ENCODE measurements at places on chromosomes 3 and 15.

DNA sequence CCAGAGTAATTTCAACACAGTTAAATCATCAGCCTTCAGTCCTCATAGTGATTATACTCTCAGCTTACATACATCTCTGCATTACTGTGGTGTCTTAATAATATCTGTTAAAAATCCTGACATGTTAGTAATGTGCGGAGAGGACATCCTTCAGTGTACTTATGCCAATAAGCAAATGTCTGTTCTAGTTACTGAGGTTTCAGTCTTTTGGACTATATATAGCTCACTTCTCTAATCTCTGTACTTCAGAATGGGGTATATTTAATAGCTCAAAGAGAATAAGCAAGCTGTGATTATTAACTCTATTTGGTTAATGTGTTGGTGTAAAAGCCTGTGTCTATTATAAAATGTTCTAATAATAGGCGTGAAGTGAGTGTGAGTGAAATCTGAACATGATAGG, 28.9 kb upstream of the OSTN start:
- no peak for DNase-seq

DNA sequence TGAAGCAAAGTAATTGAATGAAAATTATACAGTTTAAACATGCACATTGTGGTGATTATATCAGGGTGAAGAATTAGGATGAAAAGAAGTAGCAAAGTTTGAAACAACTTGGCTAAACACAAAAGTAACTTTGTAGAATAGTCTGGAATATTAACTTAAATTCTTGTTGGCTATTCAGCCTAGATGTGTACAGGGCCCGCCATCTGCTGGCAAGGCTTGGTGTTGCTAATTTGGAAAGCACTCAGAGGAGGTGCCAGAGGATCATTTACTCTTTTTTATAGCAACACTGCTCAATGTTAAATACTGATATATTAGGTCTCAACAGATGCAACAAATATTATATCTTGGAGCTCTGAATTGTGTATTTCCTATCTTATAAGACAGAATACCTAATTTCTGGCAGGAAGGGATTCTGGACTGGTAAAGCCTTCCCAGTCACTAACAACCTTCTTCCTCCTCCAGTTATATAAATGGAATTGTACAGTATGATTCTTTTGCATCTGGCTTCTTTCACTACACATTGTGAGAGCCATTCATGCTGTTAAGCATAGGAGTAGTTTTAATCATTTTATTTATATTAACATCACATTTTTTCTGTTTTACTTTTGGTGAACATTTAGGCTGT, 36.1 kb downstream of the TTC23 start:
- DNase-seq = peak; percentile 69

GRCh38 chr15:66312144-66312543, 18.8 kb downstream of the DIS3L start:
- no peak for DNase-seq

GRCh38 chr15:61715082-61715481, 345.2 kb downstream of the VPS13C start:
- no peak for DNase-seq

DNA sequence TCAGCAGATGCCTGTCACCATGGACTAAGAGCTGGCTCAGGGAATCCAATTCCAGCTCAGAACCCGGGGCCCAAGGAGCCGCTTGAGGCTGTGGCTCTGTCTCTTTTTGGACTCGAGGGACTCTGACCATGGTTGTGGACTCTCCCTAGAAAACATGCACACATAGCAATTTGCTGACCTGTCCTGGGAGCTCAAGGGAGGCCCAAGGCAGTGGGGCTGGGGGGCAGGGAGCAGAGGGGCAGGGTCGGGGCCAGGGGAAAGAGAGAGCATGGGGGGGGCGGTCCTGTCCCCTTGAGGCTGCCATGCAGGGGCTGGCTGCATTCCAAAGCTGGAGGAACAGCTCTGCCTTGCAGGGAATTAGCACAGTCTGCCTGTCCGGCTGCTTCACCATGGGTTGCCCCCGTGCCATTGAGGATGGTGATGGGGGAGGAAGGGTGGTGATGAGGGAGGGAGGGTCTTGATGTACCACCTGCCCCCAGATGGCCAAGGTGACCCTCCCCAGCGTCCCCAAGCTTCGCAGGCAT, 190.1 kb downstream of the GOLGA6L6 start:
- DNase-seq = no peak

- peak; percentile 22 for DNase-seq
These were observed 120.1 kb downstream of the SRGAP3 start for GRCh38 chr3:9129365-9129764.

DNA sequence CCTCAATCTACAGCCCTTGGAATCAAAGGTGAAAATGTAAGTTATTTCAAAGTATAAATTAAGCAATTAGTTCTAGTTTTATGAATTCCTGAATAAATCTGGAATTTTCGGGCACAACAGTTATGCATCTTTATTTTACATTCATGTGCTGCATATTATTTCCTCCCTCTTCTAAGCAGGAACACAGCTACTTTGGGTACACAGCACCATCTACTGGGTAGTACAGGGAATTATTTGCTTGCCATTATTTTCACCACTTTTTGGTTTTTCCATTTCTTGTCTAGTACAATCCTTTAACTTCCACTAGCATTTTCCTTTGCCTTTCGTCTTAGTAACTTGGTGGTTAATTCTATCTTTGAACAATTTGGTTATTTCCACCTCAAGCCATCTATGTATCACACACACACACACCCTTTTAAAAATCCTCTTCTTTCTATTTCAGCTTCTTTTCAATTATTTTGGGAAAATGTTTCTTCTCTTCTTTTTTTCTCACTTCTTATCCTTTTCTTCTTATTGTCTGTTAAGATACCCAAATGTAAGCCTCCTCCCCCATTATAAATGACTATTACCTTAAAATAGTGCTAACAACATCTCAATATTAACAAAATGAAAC, 451.0 kb downstream of the MFSD1 start:
- DNase-seq = peak; percentile 79

- DNase-seq = no peak
These were observed 15.4 kb upstream of the LHFPL4 start for GRCh38 chr3:9569054-9569453.

- no peak for DNase-seq
These were observed 261.3 kb downstream of the TBC1D5 start for GRCh38 chr3:17481116-17481515.

DNA sequence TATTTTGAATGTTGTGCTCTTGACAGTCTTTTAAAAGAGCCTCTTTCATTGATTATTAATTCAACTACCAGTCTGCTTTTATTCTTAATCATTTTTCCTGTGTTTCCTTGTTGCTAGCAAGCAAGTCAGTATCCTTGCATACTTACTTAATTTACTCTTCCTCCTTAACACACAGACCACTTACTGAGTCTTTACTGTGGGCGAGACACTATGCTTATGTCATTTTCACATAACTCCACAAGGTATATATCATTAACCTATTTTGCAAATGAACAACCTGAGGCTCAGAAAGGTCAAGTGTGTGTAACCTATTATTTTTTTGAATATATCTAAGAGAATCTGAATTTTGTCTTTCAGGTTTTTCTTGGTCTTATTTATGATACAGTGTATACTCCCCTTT, 130.9 kb downstream of the WDR76 start:
- DNase-seq = no peak
